ENCODE measurements at places on chromosomes 3 and 15.

DNA sequence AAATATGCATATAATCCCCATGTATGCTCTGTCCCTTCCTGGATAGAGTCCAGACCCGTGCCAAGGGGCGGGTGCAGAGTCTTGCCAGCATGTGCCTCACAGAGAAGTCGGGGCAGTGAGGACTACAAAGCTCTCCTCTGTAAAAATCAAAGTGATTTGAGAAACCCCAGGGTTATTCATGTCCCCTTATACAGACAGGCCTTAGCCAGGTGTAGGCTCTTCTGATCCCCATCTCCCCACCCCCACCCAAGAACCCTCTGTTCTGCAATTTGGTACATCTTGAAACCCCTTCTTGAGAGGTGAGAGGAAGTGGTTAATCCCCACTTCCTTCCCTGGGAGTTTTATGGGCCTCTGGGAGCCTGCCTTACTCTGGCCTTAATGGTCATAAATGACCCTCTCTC, 24.7 kb downstream of the TRIM71 start:
- DNase-seq: no peak

GRCh38 chr15:42154956-42155355, 1.5 kb downstream of the PLA2G4F start:
- no peak for DNase-seq

GRCh38 chr3:151792411-151792810, 21.5 kb upstream of the AADAC start:
- no peak for DNase-seq

DNA sequence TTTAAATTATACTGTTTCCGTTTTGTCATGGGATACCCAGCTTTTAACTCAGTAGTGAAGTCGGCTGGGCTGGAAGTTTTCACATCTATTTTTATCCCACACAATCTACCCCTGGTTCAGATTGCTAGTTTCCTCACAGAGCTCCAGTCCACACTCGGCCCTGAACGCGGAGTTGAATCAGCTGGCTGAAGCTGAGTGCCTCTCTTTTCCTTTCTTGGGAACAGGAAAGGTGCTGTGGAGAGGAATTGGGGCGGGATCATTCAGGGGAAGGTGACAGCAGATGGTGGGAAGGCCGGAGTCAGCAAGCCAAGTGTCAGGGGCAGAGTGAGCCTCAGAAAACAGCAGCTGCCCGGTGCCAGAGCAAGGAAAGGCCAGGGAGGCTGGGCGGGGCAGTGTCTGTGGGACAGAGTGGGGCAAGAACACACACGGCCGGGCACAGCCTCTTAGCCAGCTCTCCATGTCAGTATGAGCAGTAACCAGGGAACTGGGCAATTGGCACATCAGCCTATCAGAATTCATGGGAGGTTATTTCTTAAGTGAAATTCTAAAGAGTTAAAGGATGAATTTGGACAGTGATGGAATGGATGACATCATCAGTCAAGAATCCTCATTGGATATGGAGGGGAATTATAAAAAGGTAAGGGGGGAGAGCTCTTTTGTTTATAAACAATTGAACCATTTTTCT, 135.7 kb upstream of the IL12A start:
- DNase-seq: peak; percentile 23

- no peak for DNase-seq
These were observed 491.2 kb downstream of the PYDC2 start for GRCh38 chr3:191952186-191952585.

- DNase-seq: no peak
These were observed 156.1 kb downstream of the SPATA16 start for GRCh38 chr3:172984914-172985313.

DNA sequence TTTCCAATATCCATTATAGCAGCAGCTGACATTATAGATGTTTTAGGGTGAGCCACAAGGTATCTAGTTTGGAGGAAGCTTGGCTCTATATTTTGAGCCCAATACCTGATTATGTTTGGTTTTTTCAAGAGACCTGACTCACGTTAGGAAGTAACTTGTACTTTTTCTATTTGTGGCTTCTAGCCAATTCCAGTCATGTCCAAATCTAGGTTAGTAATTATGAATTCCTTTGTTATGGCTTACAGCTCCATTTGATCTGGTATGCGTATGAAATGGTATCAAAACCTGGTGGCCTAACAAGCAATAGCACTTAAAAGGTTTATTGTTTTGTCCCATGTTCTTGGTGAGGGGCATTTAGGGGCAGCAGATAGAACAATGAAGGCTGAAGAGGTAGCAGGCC, 115.9 kb downstream of the TOP2B start:
- DNase-seq: no peak

DNA sequence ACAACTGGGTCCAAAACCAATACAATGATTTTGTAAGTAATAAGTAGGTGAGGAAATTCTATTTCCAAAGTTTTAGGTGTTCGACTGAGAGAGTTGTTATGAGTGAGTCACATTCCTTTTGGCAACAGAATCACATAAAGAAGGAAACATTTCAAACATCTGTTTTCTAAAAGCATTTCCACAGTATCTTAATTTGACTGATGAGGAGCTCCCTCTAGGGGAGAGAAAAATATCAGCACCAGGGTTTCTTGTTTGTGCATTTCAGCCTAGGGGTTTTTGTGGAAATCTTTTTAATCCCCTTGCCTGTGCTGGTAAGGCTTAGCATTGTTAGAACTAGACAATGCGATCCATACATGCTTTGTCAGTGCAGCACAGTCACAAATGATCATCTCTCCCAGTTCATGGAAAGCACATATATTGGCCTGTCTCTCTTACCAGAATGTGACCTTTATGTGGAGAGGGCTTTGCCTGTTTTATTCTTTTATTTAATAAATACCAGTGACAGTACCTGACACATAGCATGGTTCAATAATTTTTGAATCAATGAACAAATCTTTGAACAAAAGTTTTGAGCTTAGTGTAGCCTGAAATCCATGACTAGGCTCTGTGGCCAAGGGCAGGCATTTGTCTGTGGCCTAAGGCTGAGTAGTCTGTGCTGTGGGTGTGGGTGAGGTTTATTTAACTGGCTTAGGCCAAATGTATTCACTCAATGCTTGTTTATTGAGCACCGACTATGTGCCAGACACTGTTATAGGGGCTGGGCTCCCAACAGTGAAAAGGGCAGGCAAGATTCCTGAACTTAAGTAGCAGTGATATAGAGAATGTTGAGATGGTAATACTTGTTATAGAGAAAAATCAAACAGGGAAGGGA, 21.1 kb upstream of the IQCF6 start:
- no peak for DNase-seq

DNA sequence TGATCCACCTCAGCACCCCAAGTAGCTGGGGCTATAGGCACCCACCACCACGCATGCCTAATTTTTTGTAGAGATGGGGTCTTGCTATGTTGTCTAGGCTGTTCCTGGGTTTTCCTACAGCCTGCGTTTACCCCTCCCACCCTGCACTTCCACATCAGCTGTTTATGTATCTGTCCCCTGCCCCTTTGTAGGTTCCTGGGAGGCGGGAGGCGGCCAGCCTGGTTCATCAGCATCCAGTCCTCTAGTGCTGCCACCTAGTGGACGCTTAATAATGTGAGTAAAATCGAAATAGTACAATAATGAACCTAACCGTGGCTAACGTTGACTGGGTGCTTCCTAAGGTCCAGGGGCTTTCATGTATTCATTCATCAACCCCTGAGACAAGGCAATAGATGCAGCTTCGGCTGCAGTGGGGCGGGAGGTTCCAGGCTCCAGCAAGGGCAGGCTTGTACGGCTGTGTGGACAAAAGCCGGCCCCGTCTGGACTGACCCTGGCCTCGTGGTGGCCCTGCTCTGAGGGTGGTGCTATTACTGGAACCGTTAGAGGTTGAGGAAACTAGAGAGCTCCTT, 1.2 kb upstream of the LCTL start:
- peak; percentile 60 for DNase-seq
